Astrocyte (in vitro differentiated cells and primary cell): ENCODE measurements at places on chromosomes 16 and 17.

- no peak for DNase-seq
Measured at GRCh38 chr17:38672788-38673706, 1.7 kb downstream of the EPOP start.

DNA sequence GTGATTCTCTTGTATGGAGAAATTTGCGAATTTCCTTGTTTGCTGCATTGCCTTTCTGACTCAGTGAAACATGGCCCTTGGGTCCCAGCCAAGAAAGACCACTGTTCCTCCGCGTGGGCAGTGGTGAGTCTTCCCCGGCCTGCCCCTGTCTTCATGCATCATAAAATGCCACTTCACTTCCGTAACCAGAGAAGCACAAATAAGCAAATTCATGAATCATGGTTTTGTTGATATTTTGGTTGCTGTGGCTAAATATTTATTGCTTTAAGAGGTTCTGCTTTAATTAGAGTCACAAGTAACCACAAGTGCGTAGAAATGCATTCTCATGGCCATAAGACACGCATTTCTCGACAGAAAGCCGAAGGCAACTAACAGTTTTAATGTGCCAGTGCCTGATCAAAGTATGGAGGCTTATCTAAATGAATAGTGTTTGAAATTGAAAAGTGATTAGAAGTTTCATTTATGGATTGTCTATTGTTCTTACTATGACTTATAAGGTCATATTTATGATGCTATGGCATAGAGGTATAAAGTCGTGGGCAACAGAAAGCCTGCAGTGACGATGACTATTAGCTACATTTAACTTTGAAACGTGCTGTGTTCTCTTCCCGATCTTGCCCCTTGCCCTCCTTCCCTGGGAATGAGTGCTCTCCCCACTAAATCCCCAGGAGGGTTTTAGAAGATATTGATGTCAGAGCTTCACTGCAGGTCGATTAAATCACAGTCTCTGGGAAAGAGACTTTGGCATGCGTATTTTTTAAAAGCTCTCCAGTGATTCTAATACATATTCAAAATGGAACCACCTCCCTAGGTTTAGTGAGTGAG lies 76.0 kb downstream of the WIPI1 start:
- DNase-seq, result peak; percentile 96

GRCh38 chr16:89191033-89191900 lies 9.1 kb downstream of the SLC22A31 start:
- no peak for DNase-seq

DNA sequence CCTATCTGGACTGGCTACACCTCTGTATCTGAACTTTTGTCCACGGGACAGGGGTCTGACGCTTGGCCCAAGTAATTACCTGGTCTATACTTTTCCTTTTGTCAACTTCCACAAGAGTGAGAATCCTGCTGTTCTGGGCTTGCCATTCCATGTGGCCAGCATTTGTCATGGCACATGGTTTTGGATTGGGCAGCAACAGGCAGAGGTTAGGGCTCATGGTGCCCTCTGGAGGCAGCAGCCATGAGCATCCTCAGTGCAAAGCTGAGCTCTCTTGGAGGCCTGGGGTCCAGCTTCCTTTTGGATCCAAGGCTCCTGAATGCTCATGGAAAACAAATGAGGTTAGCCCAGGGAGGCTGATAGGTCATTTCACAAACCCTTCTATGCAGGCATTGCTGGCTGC lies 7.5 kb upstream of the EDC4 start:
- no peak for DNase-seq

DNA sequence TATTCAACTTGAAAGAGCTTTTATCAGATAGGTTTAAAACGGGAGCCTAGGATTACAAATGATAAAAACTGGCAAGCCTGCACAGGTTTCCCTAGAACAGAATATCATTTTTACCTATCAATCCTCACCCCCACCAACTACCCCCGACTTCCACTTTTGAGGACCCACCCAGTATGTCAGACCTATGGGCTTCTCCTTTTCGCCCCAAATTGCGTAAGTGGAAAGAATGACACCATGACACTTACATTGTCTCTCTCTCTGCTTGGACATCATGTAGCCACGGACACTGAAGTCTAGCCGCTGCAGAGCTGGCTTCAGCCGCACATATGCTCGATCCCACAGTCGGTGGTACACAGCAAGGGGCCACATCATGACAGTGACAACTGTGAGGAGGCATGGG lies 7.4 kb upstream of the PSMC3IP start:
- DNase-seq, result no peak

- DNase-seq, result no peak
Measured at GRCh38 chr17:45256114-45256966, 5.6 kb downstream of the SPATA32 start.

DNA sequence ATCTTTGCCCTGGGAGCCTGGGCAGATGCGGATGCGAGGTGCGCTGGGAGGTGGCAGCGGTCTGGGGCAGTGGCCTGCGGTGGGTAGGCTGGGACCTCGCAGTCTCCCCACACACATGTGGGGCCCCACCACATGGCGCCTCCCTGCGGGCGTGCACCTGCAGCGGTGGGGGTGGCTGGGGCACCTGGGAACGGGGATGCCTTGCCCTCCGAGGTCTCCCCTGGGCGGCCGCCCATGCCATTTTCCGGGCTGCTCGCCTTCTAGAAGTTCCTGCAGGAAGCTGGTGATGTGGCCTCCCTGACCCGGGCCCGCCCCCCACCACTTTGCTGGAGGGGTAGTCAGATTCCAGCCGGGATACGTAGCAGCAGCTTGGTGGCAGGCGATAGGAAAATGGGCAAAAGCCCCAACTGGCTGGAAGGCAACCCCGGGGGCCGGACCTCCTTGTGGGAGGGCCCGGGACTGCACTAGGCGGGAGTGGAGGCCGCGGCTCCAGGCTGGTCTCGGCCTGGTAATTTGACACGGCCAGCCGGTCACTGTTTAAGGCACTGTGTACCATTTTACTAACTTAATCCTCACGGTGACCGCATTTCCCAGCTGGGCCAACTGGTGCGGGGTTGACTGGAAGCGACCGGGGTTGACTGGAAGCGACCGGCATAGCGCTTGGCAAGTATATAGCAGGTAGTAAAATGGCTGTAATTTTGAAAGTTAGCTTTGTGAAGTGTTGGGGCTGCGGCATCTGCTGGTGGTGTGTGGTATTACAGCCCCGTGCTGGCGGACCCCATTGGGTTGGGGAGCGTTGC lies 38.5 kb downstream of the IGF2BP1 start:
- DNase-seq, result no peak

GRCh38 chr16:3119286-3119685 lies 6.9 kb downstream of the ZNF205 start:
- no peak for DNase-seq

- no peak for DNase-seq
Measured at GRCh38 chr16:11430601-11431317, 85.5 kb downstream of the RMI2 start.

- no peak for DNase-seq
Measured at GRCh38 chr17:82252511-82253178, 20.9 kb downstream of the CSNK1D start.

DNA sequence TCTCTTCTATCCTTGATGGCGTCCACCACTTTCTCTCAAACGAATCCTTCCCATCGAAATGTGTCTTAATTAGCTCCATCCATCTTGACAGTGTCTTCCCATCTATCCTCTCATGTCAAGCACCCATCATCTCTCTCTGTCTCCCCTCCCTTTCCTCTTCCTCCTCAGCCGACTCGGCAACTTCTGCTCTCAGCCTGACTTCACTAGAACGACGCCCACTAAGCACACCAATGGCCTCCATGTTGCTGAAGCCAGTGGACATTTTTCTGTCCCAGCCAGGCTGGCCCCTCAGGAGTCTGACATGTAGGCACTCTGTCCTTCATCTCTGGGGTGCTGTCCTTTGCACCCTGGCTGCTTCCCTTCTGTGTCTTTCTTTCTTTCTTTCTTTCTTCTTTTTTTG lies 2.5 kb upstream of the SPATA20 start:
- no peak for DNase-seq

DNA sequence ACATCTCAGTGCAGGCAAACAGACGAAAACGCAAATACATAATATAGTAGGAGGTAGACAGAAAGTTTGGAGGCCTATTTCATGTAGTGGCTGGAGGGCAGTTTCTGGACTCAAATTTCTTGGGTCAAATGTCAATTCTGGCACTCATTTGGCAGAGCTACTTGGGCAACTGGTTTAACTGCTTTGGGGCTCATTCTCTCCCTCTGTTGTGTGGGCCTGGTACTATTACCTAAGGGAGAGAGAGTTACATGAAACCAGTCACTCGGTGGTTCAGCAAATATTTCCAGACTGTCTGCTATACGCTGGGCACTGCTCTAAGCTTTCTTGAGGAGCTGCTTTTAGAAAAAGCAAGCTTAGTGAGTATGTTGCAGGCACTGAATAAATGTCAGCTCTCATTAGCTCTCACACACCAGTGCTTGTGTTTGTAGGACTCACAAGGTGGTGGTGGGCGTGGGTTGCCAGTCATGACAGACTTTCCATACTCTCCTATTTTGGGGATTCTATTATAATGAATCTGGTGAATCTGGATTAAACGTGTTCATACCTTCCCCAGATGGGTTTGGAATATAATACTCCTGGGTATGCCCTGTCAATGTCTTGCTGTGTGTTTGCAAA lies 1.8 kb upstream of the SHISA9 start:
- no peak for DNase-seq

GRCh38 chr16:65834688-65835087 lies 531.8 kb upstream of the CDH5 start:
- DNase-seq, result no peak

DNA sequence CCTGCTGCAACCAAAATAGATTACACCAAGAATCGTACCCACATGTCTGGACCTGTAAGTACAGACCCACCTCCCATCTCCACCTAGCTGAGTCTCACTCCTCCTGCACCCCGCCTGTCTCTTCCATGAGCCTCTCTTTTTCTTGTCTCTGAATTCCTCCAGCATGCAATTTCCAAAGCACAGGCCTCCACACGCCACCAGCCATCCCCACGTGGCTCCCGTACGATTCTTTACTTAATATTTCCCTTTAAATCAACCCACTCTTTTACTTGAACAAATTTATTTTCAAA lies 1.2 kb downstream of the RPH3AL start:
- DNase-seq, result no peak

DNA sequence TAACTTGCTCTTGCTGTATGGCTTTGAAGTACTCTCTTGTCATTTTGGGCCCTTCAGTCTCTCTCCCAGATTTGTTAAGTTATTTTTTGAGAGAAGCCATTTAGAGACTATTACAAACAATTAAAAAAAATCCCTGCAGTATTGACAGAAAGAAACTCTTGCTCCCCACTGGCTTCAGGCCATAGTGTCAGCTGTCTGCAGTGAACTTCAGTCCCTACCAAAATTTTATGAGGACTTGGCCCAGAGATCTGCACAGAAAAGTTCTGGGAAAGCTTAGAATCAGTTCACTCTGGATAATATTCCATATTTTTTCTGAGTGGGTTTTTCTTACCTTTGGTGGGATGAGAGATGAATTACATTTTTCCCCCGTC lies 30.9 kb upstream of the SUPT4H1 start:
- no peak for DNase-seq

GRCh38 chr17:34169496-34169895 lies 85.6 kb upstream of the CCL2 start:
- DNase-seq, result no peak

GRCh38 chr17:17555151-17555550 lies 36.4 kb downstream of the PEMT start:
- DNase-seq, result no peak

DNA sequence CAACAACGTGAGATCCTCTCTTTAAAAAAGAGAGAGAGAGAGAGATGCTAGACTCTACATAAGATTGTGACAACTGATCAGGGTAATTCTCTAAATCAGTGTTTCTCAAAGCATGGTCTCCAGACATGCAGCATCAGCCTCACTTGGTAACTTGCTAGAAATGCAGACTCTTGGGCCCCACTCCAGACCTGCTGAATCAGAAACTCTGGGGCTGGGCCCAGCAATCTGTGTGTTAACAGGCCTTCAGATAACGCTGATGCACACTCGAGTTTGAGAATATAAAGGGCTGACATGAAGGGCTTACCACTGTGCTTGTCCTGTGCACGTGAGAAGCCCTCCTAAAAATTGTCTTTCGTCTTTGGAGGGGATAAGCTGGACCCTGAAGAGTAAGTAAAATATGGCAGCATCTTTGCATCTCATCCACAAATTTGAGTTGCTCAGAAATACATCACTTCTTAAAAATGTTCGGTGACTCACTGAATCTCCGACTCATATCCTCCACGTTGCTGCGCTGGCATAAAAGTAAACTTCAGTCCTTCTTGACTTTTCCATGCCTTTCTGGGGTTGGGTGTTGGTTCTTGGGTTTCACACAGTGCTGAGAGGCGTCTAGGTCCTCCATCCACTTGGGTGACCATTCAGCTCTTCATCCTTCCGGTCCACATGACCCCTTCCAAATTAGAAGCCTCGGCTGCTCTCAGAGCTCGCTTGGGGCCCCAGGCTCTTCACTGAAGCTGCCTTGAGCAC lies 26.1 kb upstream of the KDM8 start:
- peak; percentile 84 for DNase-seq

- peak; percentile 62 for DNase-seq
Measured at GRCh38 chr16:77816293-77816692, 27.9 kb downstream of the VAT1L start.

- DNase-seq, result no peak
Measured at GRCh38 chr16:7350806-7351205, 18.2 kb downstream of the RBFOX1 start.

DNA sequence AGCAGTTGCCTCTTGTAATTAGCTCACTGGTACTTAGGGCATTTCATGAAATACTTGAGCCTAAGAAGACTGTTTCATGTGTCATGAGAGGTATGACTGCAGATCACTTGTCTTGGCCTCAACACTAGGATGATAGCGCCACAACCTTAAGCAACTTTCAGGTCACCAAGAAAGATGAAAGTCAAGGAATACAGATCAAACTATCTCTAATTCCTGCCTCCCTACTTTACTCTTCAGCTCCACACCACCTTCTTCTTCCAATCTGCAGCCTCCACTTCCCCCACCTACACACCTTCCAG lies 28.0 kb downstream of the GNA13 start:
- DNase-seq, result no peak

DNA sequence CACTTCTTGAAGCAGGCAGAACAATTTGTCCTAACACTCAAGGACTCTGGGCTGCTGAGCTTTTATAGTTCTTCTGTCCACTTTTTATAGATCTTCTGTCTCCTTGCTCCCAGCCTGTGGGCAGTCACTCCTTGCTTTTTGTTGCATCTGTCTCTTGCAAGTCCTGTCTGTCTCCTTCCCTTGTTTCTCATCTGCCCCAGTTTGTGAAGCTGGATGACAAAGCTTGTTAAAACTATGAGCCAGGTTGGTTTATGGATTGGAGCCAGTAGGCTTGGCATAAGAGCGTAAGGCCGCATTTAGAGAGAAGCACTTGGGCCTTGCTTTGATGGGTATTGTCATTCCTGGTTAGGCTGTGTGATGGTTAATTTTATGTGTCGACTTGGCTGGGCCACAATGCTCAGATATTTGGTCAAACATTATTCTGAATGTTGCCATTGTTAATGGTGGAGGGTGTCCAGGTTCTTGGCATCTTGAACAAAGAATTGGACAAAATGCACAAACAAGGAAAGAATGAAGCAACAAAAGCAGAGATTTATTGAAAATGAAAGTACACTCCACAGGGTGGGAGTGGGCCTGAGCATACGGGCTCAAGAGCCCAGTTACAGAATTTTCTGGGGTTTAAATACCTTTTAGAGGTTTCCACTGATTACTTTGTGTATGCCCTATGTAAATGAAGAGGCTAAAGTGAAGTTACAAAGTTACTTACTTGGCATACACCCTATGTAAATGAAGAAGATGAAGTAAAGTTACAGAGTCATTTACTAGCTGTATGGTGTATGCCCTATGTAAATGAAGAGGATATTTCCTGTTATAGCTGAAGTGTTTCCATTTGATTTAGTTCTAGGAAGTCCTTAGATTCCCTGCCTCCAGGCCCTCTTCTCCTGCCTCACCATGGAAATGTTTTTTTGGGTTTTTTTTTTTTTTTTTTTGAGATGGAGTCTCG lies 8.0 kb upstream of the CPPED1 start:
- DNase-seq, result no peak

- no peak for DNase-seq
Measured at GRCh38 chr16:30652005-30652296, 1.2 kb downstream of the PRR14 start.
